ENCODE measurements at places on chromosomes 12 and 14.

DNA sequence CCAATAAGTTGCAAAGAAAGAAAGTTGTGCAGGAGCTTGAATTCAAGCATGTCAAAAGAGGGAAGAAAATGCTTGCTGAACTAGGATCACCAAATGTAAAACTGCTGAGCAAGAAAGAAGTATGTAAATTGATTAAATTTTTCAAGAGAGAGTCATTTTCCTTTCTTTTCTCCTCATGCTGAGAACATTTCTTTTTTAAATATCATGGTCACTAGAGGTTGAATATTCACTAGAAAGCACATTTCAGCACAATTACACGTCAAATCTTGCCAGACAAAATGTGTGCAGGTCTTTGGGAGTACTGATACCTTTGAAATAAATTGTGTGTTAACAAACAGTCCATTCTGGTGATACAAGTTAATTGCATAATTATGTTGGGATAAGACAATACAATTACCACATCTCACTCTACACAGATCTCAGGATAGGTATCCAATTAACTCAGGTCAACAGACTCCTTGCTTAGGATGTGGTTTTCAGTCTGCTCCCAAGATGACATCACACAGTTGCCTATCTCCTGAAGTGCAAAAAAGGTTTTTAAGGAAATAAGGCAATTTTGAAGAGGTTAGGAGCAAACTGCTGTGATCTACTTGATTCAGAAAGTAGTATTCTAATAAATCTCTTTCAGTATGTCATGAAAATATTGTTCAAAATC, 862.2 kb downstream of the RPS29 start:
- no peak for DNase-seq

DNA sequence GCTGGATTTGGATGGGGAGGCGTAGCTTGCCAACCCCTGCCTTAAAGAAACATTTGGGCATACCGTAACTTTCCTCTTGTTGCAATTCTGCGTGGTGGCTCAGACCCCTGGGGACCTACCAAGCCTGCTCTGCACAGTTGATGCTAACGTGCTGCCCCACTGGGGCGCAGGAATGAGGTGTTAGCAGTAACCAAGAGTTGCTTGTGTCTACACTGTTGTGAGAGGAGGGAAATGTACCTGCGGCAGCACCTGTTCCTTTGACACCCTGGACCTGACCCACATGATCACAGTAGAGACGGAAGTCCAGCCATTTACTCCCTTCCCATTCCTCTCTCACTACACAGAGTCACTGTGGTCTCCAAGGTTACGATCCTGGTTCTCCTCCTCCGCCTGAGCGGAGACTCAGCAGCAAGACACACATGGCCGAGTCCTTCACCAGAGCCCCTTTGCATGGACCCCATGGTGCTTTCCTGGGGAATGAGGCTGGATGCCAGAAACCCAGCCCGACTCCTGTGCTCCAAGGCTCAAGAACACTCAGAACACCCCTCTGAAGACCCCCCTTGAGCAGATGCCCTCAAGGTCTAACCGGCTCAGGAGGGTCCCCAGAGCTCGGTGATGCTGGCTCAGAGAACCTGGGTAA, 84.8 kb downstream of the FBXL14 start:
- DNase-seq, result no peak

- DNase-seq, result no peak
These were observed 5.8 kb downstream of the ASPG start for GRCh38 chr14:104091061-104091926.

DNA sequence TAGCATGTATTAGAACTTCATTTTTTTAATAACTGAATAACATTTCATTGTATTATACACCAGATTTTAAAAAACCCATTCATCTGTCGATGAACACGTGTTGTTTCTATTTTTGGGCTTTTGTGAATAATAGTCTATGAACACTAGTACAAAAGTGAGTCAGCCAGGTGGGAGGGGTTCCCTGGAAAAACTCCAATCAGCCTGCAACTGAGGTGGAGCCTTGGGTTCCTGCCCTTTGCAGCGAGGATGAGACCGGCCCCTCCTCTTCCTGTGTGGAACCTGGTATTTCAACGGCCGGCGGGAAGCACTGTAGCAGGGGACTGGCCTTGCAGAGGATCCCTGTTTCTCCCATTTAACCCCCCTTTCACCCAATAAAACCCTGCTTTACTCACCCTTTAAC, 56.1 kb downstream of the LMNTD1 start:
- no peak for DNase-seq

Data from NCI-H2081 treated with DMSO at 0.1 percent for 48 hours (cell line).